ENCODE measurements at places on chromosomes 7 and 10.

GRCh38 chr7:16915405-16915804 is 33.6 kb upstream of the AGR3 start:
- no peak for DNase-seq

DNA sequence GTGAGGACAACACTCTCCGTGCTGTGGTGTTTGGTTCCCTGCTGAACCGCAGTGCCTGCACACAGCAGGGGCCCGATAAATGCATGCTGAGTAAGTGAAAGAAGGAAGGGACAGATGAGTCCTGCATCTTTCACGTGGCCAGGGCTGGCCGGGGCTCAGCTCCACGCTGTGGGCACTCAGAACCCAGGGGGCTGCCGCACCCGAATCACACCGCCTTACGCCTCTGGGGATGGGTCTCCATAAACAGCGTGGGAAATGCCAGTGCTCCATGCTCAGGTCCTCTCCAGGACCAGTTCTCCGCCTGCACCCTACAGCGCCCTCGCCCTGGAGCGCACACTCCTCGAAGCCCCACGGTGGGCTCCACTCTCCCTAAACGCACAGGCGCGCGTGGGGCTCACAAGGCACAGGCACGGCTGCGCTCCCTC is 38.1 kb downstream of the RASGEF1A start:
- peak; percentile 3 for DNase-seq

DNA sequence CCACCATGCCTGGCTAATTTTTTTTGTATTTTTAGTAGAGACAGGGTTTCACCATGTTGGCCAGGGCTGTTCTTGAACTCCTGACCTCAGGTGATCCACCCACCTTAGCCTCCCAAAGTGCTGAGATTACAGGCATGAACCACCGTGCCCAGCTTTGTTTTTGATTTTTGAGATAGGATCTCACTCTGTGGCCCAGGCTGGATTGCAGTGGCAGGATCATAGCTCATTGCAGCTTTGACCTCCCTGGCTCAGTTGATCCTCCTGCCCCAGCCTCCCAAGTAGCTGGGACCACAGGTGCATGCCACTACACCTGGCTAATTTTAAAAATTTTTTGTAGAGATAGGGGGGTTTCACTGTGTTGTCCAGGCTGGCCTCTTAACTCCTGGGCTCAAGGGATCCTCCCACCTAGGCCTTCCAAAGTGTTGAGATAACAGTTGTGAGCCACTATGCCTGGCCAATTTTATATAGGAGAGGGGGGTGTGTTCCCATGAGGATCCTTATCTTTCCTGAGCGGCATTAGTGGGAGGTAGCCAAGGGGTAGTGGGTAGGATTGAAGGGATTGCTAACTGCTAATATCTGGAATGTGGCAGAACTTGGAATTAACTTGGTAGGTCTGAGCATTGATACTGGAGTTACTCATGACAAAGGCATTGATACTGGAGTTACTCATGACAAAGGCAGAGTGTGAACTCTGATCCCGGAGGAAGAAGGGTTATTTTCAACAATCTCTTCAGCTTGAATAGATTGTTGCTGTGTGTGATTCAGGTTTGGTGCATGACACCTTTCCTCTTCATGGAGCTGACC is 1.0 kb upstream of the NOLC1 start:
- DNase-seq = no peak

DNA sequence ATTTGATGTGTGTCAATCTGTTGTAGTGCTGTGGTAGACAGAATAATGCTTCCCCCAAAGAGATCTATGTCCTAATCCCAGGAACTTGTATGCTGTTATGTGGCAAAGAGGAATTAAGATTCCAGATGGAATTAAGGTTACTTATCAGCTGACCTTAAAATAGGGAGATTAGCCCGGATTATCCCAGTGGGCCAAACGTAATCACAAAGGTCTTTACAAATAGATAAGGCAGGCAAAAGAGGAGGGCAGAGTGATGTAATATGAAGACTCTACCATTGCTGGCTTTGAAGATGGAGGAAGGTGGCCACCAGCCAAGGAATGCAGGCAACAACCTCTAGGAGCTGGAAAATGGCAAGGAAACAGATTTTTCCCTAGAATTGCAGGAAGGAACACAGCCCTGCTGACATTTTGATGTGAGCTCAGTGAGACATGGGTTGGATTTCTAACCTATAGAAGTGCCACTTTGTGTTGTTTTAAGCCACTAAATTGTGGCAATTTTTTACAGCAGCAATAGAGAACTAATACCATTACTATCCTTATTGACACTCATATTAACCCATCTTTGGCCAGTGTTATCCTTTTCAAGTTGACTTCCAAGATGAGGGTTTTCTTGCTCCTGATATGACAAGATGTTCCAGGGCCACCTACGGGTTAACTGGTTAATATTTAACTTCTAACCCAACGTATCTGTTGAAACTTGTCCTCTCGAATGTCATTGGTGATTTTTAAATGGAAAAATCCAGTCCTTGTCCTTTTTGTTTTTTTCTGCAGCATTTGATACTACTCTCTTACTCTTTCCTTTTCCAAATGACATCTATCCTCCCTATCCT is 29.3 kb downstream of the CYCS start:
- no peak for DNase-seq

DNA sequence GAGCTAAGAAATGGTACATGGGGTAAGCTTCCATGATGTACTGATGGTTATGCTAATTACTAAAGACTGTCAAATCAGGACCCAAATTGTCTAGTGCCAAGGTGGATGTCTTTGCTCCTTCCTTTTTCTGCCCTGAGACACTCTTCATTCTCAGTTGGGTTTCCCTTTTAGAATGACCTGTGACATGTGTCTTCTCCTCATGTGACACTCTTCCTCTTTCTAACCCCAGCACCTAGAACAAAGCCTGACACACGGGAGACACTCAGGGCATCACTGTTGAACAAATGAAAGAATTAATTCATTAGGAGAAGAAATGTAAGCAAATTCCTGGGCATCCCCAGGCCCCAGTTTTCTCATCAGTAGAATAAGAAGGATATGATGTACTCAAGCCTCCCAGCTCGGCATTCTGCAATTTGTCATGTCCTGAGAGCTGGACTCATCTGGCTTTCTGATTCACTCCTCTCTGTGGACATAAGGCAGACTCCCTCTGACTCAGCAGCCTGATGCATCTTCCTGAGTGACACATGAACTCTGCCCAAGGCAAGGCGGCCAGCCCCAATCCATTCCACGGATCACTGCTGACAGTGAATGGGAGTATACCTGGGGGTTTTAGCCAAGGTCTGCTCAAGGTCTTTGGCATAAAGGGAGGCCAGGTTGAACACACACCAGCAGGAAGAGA is 473.8 kb downstream of the KCNMA1 start:
- DNase-seq = peak; percentile 80

DNA sequence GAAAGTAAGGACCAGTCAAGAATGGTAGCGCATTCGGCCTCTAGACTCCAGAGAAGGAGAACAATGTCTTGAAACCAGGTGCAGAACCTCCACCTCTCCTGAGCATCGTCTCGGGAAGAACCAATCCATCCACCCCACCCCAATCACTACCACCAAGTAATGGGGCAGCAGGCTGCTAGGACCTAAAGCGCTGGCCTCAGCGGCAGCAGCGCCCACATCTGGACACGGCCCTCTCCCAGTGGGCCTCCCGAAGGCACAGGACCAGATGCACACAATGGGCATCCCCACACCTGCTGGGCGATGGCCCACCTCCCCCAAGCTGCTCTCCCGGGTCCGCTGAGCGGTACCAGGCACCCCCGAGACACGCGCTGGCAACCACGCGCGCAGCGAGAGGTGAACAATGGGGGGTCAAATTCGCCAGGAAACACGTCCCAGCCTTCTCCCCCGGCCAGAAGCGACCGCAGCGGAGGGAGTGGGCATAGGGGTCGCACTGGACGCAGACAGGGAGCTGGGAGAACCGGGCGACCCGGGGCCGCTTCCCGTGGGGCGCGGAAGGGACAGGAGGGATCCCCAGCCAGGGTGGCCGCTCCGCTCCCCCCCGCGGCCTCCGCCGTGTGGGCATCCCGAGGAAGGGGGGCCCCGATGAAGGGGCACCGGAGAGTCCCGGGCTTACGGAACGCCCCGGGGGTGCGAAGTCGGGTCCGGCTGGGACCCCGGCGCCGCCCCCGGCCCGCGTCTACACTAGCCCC is 506 bp downstream of the CTTNBP2 start:
- DNase-seq = no peak

DNA sequence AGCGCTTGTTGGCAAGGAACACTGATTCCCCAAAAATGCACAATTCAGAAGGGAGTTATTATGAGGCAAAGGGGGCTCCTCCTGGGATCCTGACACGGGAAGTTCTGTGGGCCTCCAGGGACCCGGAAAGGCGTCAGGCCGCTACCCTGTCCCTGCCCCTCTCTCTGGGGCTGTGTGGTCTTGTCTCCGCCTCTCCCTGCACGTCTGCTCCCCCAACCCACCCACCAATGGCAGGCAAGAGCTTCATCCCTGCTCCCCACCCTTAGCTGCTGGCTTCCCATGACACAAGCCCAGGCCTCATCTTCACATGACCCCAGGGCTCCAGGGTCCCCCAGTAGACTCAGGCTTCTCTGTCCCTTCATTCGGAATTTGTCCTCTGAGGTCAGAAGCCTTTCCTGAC is 31.0 kb upstream of the ADRB1 start:
- no peak for DNase-seq

DNA sequence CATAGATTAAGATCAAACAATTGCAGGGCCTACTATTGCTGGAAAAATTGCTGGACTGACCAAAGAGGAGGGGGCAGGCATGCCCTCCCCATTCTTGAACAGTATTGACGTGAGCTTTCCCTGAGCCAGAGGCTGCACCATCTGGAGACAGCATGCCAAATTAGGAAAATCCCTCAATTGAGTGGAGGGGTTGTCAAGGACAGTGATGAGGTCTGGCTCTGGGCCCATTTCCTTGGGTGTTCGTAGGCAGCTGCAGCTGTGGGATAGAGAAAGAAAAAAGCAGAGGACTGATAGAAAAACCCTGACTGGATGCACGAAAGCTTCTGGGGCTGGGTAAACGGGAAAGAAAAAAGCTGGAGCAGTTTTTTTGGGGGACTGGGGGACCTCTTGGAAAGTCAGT is 22.8 kb upstream of the ORC5 start:
- peak; percentile 23 for DNase-seq

Data from BE2C (cell line).